NCI-H1694 treated with DMSO at 0.1 percent for 48 hours (cell line): ENCODE measurements at places on chromosomes 5 and 9.

DNA sequence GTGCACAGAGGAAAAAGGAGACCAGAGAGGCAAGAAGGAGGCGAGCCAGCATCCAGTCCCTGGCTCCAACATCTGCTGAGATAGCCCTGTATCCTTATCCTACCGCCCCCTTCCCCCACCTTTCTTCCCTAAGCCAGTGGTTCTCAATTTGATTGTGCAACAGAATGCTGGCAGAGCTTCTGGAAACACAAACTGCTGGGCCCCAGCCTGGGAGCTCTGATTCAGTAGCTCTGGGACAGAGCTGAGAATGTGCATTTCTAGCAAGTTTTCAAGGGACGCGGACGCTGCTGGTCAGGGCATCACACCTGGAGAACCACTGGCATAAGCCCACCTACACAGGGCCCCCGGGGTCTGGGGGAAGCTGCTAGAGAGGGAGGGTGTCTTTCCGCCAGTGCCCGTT lies 21.1 kb downstream of the AK8 start:
- DNase-seq, result no peak

- DNase-seq, result no peak
Observed at GRCh38 chr9:121424024-121424432, 54.0 kb upstream of the STOM start.

DNA sequence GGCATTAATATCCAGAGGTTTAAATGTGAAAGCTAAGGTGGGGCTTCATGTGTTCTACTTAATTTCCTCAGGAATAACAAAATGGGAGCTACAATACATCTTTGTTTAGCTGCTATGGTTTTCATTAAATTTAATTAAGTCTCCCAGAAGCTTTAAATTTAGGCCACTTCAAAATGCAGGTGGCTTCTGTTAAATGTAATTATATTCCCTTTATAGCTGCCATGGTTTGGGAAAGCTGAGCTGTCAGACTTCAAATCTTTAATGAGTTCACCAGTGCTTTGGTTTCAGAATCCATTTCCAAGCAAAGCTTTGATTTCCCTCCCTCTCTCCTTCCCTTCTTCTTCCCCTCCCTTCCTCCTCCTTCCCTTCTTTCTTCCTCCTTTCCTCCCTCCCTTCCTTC lies 58.4 kb upstream of the FAM170A start:
- no peak for DNase-seq

DNA sequence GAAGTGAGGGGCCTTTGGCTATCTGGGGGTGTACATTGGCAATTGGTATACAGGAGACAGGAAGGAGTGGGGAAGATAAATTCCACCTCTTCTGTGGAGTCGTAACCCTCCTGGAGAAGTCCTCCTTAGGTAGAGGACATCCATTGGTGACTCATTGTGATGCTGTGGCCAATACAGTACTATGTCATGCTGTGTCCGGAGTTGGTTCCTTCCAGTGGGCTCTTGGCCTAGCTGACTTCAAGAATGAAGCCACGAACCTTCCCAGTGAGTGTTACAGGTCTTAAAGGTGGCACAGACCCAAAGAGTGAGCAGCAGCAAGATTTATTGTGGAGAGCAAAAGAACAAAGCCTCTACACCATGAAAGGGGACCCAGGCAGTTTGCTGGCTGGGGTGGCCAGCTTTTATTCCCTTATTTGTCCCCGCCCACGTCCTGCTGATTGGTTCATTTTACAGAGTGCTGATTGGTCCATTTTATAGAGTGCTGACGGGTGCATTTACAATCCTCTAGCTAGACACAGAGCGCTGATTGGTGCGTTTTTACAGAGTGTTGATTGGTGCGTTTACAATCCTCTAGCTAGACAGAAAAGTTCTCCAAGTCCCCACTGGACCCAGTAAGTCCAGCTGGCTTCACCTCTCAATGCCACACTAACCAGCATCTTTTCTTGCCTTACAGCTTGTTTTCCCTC lies 37.3 kb upstream of the FBP1 start:
- no peak for DNase-seq

DNA sequence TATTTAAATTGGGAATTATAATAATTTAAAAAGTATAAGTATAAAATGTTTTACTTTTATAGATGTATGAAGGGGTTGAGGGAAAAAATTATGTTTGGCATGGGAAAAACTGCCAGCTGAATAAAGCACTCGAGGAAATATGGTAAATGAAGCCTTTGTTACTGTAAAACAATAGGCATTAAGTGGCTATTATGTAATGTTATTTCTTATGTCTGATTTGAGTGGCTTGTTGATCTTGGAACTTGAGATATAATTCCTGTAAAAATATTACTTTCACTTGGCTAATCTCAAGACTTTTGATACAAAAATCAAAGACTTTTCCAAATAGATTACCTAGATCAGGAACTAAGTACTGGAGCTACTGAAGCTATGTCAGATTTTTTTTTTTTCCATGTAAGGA lies 182.9 kb downstream of the CD180 start:
- no peak for DNase-seq

DNA sequence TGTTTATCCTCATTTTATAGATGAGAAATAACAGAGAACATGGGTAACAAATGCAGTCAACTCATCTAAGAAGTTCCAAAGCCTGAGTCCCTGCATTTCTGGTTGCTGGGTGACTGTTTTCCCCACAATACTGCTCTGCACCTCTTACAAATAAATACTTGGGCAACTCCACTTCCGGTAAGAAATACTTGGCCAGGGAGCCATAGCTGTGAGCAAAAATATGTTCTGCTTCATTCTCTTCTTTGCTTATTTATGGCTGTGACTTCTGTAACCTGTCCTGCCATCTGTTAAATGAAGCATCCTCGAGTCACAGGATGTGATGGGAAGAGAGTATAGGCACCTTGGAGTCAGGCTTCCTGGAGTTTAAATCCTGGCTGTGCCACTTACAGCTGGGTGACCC lies 49.9 kb downstream of the GDNF start:
- peak; percentile 19 for DNase-seq

DNA sequence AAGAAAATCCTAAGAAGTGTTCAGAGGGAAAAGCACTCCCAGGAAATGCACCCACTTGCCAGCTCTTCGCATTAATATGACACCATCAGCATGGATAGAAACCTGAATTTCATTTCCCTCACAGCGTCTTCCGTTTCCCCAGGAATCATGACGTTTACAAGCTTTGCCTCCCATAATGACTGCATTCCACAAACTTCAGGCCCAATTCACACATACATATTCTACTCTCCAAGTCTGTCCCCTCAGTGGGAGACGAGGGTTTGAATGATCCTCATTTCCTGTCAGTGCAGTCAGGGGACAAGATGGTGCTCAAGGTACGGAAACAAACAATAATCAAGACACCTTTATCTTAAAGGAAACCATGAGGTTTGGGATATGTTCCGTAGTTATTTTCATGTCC lies 44.9 kb upstream of the MAN2A1 start:
- no peak for DNase-seq

- DNase-seq, result no peak
Observed at GRCh38 chr5:17161662-17162061, 55.8 kb upstream of the BASP1 start.

GRCh38 chr5:159965031-159965837 lies 43.7 kb upstream of the TTC1 start:
- DNase-seq, result peak; percentile 1

- DNase-seq, result no peak
Observed at GRCh38 chr5:54274944-54275343, 35.4 kb downstream of the ARL15 start.

GRCh38 chr9:95341293-95341962 lies 23.9 kb upstream of the FANCC start:
- DNase-seq, result no peak

DNA sequence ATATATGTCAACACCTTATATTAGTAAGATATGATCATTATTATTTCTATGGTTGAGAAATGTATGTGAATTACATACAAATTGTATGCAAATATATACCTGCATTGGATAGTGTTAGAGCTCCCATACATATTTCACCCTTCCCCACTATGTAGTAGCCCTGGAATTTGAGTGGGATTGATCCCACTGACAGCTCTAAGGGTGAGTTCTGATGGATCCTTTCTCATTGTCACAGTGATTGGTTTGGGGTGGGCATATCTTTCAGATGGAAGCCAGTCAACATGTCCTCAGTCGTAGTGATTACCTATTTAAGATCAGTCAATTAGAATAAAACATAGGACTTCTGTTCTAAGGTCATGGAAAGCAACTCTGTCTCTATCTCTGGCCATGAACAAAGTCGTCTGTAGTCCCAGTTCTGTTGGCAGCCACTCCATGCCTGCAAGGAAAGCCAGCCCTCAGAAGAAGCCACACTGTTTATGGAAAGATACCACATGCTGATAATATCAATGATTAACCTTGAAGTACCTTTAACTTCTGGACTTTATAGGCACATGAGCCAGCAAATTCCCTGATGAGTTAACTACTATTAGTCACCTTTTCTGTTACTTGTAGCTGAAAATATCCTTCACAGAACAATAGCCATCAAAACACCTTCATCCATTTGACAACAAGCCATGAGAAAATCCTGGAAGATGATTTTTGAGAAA lies 5.1 kb upstream of the CCDC192 start:
- DNase-seq, result no peak

DNA sequence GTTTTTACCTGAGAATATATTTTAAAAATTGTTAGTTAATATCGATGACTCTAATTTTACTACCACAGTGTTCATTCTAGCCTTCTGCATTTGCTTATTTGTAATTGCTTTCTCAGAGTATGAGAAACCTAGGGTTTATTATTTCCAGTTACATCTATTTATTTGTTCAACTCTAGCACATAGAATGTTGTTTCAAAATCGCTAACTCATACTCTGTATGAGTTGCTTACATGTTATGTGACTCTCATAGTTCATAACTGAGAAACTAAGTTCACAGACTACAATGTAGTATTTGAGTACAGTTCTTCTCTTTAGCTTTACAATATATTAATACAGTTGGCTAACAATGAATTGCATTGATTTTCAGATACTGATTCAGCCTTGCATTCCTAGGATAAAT lies 103.2 kb downstream of the MACROH2A1 start:
- DNase-seq, result no peak

DNA sequence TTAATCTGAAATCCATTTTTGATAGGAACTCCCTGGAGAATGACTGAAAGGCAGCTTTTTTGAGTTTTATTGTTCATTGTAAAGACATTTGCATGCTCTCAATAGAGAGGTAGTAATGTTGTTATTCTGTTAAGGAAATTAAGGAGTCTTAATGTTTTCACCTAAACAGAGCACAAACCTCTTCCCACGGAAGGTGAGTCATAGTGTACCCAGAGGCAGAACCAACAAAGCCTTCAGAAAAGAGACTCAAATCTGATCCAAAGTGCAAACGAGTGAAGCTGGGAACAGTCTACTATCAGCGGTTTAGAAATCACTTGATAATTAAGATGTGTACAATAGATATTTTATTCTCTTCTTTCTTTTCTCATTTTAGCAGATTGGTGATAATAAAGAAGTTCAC lies 470.5 kb downstream of the PLK2 start:
- no peak for DNase-seq

DNA sequence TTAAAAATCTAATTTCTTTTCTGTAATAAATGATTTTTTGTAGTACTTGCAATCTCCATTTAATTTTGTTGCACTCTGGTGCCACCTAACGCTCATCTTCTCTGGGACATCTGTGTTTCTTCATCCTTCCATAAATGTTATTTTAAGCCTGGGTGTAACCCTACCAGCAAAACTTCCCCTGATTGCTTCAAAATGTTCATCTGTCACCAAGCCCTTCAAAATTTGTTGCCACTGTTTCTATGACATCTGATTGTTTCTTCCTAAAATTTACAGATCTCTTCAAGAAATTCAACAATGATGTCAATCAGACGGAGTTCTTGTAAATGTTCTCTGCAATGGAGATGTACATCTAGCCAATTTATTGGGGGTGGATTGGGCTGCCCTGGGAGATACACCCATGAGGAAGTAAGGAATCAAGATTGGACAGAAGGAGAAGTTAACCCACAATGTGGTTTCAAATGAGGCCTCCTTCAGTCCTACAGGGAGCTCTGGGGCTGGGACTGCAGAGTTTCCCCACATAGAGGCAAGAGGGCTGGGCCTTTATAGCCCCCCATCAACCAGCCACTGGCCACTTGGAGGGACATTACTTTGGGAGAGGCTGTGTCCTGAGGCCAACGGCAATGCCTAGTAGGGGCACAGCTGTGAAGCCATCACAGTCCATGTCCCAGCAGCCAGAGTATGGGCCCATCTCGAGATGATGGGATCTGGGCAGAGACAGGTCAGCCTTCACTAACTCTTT lies 23.3 kb downstream of the MCTP1 start:
- DNase-seq, result peak; percentile 52
